Osteocyte (in vitro differentiated cells): ENCODE measurements at places on chromosomes 3 and 15. TPM values are rescaled to one million over a fixed set of nuclear protein-coding genes. Genes with fewer than 3 reads are reported as not detected.

PTH1R gene
- 12.9 and 15.4 TPM in 2 replicates for total RNA-seq

DNA sequence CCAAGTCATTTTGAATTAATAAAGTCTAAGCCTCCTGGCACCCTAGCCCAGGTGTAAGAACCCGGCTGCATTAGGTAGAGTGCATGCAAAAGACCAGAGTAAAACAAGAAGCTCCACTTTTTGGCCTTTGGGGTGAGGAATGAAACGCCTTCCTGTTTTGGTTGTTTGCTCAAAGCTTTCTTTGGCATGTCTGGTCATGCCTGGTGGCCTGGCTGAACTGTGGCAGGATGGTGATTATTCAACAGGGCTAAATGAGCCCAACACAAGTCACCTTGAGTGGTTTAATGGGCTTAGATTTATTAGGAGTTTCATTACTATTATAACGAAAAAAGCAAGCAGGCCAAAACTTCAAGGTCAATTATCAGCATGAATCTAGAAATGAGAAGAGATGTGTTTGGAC is 40.9 kb upstream of the LDHAL6B start:
- no peak for DNase-seq
- H3K27ac ChIP-seq, result no peak overlapping the region
- no peak overlapping the region for H3K4me3 ChIP-seq
- peaks cover 17% of the 10 kb centered on the region for H3K36me3 ChIP-seq

DNA sequence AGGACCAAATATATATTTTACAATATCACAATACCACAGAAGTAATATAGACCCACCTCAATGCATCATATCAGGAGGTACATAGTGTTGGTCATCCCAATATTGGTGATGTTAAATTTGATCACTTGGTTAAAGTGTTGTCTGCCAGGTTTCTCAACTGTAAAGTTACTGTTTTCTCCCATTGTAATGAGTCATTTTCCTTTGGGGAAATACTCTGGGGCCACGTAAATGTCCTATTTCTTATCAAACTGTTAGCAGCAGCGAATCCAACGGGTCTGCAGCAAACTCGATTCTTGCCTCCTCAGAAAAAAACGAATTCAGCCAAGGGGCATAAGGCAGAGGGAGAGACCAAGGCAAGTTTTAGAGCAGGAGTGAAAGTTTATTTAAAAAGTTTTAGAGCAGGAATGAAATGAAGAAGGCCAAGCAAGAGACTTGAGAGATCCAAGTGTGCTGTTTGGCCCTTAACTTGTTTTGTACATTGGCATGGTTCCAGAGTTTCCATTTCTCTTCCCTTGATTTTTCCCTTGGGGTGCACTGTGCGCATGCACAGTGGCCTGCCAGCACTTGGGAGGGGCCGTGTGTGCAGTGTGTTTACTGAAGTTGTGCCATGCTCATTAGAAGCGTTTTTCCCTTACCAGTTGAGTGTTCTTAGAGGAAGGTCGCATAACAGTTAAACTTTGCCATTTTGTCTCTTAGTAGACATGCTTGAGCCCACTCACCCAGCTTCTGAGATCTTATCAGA is 512.5 kb downstream of the AGBL1 start:
- no peak for DNase-seq
- no peak overlapping the region for H3K27ac ChIP-seq
- no peaks in the 10 kb centered on the region for H3K36me3 ChIP-seq
- H3K4me3 ChIP-seq, result no peak overlapping the region
- H3K27me3 ChIP-seq, result no peaks in the 10 kb centered on the region

- no peak overlapping the region for H3K4me3 ChIP-seq
- H3K4me1 ChIP-seq, result peaks cover 41% of the 10 kb centered on the region
Measured at GRCh38 chr3:106824856-106825255, 552.4 kb upstream of the CCDC54 start.

GRCh38 chr3:4837374-4837930 is 141.8 kb upstream of the BHLHE40 start:
- no peak for DNase-seq
- no peaks in the 10 kb centered on the region for H3K27me3 ChIP-seq
- H3K4me3 ChIP-seq, result no peak overlapping the region

GRCh38 chr3:177370246-177370822 is 173.1 kb upstream of the TBL1XR1 start:
- DNase-seq, result no peak
- no peaks in the 10 kb centered on the region for H3K36me3 ChIP-seq
- no peaks in the 10 kb centered on the region for H3K27me3 ChIP-seq
- no peak overlapping the region for H3K27ac ChIP-seq

LINGO1 gene
- 2.1 and 2.4 TPM in 2 replicates for total RNA-seq

DNA sequence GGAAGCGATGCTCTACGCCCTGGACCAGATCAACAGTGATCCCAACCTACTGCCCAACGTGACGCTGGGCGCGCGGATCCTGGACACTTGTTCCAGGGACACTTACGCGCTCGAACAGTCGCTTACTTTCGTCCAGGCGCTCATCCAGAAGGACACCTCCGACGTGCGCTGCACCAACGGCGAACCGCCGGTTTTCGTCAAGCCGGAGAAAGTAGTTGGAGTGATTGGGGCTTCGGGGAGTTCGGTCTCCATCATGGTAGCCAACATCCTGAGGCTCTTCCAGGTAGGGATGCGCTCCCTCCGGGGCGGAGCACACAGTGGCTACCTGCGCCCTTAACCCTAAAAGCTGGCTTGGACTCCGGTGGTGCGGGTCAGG is 698 bp downstream of the GRM7 start:
- no peaks in the 10 kb centered on the region for H3K36me3 ChIP-seq
- H3K27me3 ChIP-seq, result peaks cover 34% of the 10 kb centered on the region
- H3K4me3 ChIP-seq, result no peak overlapping the region
- H3K4me1 ChIP-seq, result no peaks in the 10 kb centered on the region
- H3K27ac ChIP-seq, result no peak overlapping the region
- no peak for DNase-seq

DNA sequence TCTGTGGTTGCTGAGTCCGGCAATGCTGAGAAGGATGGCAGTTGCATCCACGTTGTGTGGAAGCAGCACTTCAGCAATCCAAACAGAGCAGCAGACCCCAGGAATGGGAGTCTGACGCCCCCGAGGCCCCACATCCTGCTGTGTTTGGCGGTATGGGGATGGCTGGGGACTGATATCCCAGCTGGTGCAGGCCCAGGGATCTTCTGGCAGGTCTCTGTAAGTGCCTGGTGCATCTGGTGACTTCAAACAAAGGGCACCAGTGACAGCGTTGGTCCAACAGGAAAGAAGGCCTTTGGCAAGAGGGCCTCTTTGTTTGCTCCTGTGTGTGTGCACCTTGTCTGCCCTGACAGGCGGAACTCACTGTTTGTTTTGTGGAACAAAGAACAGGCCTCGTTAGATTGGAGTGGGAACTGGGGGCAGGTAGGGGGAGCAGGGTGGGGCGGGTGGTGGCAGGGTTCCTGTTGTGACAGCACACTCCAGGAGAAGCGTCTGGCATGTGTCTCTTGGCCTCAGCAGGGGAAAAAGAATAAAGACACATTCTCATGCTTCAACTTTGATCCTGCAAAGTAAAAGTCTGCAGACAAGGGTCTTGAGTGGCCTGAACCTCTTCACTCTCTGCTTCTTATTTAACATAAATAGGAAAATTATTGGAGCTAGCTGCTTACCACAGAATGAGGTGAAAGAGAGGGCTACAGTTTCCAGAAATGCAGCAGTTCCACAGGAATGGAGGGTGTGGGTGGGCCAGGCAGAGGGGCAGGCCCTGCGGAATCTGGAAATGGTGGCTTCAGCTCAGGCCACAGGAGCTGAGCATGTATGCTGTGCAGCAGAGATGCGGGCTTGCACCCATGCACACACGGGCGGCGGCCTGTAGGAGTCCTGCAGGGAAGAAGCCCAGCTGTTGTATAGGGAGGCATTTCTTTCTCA is 94.5 kb upstream of the MYZAP start:
- H3K27me3 ChIP-seq, result peaks cover 8% of the 10 kb centered on the region
- no peak for DNase-seq
- H3K27ac ChIP-seq, result no peak overlapping the region
- no peak overlapping the region for H3K4me3 ChIP-seq

- no peak overlapping the region for H3K27ac ChIP-seq
- H3K4me1 ChIP-seq, result peaks cover 12% of the 10 kb centered on the region
- H3K36me3 ChIP-seq, result peaks cover 41% of the 10 kb centered on the region
- no peak overlapping the region for H3K4me3 ChIP-seq
- H3K27me3 ChIP-seq, result no peaks in the 10 kb centered on the region
Measured at GRCh38 chr3:197878427-197878826, 71.6 kb upstream of the RPL35A start.

GMPS gene
- 60.8 and 61.6 TPM in 2 replicates for total RNA-seq

DNA sequence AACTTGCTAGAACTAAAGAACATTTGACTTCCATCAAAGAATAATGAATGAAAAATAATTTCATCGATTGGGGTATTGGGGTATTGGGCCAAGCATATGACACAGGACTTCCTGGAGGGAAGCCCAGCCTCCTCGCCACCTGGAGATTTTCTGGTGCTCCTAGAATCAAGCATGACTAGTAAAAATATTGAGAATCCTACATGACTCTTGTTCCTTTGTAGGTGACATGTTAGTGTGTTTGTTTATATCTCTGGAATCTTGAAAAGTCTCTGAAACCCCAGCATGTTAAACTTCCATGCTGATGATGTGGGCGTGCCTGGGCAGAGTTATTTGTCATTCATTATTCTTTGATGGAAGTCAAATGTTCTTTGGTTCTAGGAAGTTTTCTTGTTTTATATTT is 90.1 kb upstream of the EPHB3 start:
- H3K4me3 ChIP-seq, result no peak overlapping the region
- peaks cover 2% of the 10 kb centered on the region for H3K36me3 ChIP-seq
- H3K27me3 ChIP-seq, result peaks cover 56% of the 10 kb centered on the region
- DNase-seq, result no peak

EPB42 gene
- not detected in 2 replicates for total RNA-seq

DNA sequence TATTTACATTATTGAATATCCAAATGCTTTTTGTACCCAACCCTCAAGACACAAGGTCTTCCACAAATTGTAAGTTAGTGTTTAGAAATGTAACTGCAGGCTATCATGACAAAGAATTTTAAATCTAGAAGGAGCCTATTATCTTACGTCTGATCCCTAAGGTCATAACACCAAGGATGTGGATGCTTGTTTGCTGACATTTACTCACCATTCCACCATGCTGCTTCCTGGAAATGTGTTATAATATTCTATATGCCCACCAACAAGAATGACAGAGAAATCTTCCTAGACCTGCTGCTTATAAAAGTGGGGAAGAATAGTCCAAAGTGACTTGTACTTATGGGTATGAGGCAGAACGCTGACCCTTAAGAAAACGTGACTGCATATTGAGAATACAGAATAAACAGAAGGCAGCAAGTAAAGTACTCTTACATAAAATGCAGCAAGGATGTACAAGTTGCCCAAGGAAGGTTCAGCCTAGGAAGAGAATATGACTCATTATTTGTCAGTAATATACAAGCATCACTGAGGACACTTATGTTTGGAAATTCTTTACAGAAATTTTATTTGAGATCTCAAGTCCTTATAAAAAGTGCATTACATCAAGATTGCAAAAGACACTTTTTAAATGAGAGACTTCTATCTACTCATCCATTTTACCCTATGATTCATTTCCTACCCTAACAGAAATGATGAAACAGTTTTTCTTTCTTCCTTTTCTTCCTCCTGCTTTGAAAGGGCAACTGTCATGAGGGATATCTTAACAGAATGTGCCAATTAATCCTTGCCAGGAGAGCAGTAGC is 59.6 kb downstream of the ESYT3 start:
- no peak for DNase-seq
- H3K27me3 ChIP-seq, result no peaks in the 10 kb centered on the region
- peaks cover 2% of the 10 kb centered on the region for H3K36me3 ChIP-seq
- no peak overlapping the region for H3K27ac ChIP-seq

DNA sequence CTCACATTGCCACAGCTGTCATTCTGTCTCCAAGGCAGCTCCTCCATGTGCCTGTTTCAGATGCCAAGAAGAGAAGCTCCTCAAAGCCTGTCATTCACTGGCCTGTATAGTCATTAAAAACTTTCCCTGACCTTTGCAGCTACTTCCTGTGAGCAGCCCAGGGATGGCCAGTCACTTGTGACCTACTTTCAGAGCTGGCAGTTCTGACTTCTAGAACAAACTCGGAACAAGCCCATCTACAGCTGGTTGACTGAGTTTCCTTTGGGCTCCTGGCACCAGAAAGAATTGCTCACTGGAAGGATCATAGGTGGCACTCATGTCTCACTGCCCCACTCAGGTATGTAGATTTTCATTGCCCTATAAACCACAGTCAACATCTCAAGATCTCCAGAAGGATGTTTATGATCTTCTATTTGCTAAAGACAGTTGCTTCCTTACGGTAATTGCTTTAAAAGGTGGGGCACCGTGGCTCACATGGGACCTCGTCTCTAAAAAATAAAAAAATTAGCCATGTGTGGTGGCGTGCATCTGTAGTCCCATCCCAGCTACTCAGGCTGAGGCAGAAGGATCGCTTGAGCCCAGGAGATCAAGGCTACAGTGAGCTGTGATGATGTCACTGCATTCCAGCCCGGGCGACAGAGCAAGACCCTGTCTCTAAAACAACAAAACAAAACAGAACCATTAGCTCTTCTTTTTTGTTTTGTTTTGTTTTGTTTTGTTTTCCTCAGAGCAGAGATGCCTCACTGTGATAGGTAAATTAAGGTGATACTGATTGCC is 11.2 kb upstream of the ATP13A3 start:
- H3K4me3 ChIP-seq, result no peak overlapping the region
- no peak overlapping the region for H3K27ac ChIP-seq
- H3K27me3 ChIP-seq, result no peaks in the 10 kb centered on the region
- DNase-seq, result peak; percentile 42
- H3K36me3 ChIP-seq, result no peaks in the 10 kb centered on the region
- H3K4me1 ChIP-seq, result peaks cover 38% of the 10 kb centered on the region

DNA sequence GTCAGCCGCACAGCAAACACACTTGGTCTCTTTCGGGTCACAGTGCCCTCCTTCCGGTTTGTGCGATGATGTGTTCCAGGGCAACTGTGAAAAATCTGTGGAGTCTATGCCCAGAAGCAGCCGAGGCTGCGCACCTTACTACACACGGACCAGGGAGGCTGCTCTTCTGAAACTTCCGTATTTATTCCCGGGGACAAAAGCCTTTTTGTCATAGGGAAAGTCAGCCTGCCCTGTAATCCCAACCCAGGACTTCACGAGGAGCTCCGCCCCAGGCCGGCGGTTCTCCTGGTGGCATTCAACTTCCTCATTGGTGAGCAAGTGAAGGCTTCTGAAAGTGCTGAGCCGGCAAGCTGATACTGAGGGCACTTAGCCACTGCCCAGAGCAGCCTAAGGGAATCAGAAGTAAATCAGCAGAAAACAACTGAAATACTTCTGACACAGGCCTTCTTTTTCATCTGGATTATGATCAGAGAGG is 126.5 kb downstream of the FMN1 start:
- peak overlapping the region; percentile 63 for H3K4me3 ChIP-seq
- no peak for DNase-seq

DNA sequence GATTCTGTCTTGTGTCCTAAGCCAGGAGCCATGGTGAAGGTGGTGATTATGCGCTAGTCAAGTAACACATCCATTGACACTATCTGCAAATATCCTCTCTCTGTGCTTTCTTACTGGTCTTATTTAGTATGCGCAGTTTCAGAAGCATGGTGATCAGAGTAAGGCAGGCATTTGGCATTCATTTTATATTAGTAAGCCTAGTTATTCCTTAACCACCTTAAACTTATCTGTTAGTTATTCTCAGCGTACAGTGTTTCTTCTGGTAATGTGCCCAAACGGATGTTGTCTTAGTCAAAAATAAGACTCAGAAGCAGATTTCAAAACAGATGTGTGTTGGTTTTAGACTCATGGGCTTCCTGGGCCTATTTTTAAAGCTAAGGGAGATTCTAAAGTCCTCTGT is 329.2 kb downstream of the GRM7 start:
- H3K4me3 ChIP-seq, result no peak overlapping the region
- no peaks in the 10 kb centered on the region for H3K36me3 ChIP-seq
- H3K4me1 ChIP-seq, result no peaks in the 10 kb centered on the region

GRCh38 chr3:32018757-32019564 is 37.4 kb downstream of the ZNF860 start:
- no peaks in the 10 kb centered on the region for H3K36me3 ChIP-seq
- H3K27me3 ChIP-seq, result peaks cover 4% of the 10 kb centered on the region
- DNase-seq, result no peak
- H3K27ac ChIP-seq, result no peak overlapping the region
- no peak overlapping the region for H3K4me3 ChIP-seq

CYP8B1 gene
- total RNA-seq, result not detected in 2 replicates
